Activated T-helper 1 cell treated with anti-CD3 and anti-CD28 coated beads, Interleukin-2, amount 50 U/mL, for 16 hours (primary cell): ENCODE measurements at places on chromosomes 7 and 10.

DNA sequence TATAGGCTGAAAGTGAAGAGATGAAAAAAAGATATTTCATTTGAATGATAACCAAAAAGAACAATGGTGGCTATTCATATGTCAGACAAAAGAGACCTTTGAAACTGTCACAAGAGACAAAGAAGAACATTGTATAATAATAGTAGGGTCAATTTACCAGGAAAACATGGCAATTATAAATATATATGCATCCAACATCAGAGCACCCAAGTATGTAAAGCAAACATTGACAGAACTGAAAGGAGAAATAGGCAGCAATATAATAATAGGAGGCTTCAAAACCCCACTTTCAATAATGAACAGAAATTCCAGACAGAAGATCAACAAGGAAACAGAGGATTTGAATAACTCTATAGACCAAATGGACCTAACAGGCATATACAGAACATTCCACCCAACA, 876.2 kb downstream of the GRID1 start:
- DNase-seq, result no peak

DNA sequence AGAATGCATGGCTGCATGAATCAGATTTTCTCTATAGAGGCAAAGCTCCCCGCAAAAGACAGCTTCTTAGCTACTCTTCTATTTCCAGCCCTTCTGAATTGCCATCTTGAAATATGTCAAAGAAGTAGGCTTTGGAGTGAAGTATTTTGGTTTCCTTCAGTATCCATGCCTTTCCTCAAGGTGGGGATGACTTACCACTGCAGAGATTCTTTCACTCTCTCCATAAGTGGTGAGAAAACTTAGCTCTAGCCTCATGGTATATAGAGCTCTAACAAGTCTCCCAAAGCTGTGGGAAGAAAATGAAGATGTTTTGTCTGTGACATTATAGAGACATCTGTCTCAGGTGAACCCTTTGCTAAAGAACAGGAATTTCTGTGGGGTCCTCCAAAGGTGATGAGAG, 89.6 kb upstream of the ITGB1 start:
- DNase-seq, result no peak

DNA sequence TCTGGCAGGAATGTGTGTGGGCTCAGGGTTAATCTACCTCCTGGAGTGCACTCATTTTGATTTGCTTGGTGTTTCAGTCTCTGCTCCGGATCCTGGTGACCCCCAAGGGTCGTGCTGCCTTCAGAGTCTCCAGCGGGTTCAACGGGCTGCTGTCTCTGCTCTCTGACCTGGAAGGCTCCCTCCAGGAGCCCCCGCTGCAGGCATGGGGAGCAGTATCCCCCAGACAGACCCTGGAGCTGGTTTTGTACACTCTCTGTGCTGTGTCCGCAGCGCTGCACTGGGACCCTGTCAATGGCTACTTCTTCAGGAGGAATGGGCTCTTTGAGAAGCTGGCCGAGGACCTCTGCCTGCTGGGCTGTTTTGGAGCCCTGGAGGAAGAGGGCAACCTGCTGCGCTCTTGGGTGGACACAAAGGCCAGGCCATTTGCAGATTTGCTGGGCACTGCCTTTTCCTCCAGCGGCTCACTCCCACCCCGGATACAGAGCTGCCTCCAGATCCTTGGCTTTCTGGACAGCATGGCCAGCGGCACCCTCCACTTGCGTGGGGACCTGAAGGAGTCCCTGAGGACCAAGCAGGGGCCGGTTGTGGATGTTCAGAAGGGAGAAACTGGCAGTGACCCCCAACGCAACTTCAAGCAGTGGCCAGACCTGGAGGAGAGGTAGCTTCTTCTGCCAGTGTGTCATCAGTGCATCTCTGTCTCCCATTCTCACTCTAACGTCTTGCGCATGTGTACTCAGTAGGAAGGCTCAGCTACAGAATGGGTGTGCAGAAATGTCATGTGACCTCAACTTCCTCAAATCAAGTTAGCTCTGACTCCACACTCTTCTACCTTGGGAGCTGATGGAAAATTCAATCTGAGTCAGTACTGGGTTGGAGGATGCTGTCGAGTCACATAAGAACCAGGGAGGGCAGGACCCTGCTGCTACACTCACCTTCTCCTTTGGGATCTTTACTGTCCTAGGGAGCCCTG, 58.5 kb downstream of the WDFY4 start:
- DNase-seq, result no peak

GRCh38 chr10:118800920-118801319, 46.1 kb upstream of the CACUL1 start:
- DNase-seq, result no peak

- peak; percentile 38 for DNase-seq
Observed at GRCh38 chr7:135169141-135169963, 1.2 kb downstream of the CYREN start.
